ENCODE measurements at places on chromosomes 1 and 21. TPM values are rescaled to one million over a fixed set of nuclear protein-coding genes. Genes with fewer than 3 reads are reported as not detected.

GSTM4 gene
- polyA plus RNA-seq: 42.9 TPM

ADGRL2 gene
- 5.7 TPM for polyA plus RNA-seq

EYA3 gene
- 3.6 TPM for polyA plus RNA-seq

C1orf35 gene
- polyA plus RNA-seq: 5.7 TPM

ACKR1 gene
- polyA plus RNA-seq: 11.8 TPM

CLCNKB gene
- polyA plus RNA-seq: 0.31 TPM

SPRR2F gene
- not detected for polyA plus RNA-seq

OR6K3 gene
- polyA plus RNA-seq: not detected

ELAPOR1 gene
- 0.03 TPM for polyA plus RNA-seq

PADI2 gene
- 58.3 TPM for polyA plus RNA-seq

PEX19 gene
- polyA plus RNA-seq: 117 TPM
